SK-N-SH treated with all-trans-retinoic acid at 6 μM for 48 hours (cell line): ENCODE measurements at places on chromosomes 1 and 21.

DNA sequence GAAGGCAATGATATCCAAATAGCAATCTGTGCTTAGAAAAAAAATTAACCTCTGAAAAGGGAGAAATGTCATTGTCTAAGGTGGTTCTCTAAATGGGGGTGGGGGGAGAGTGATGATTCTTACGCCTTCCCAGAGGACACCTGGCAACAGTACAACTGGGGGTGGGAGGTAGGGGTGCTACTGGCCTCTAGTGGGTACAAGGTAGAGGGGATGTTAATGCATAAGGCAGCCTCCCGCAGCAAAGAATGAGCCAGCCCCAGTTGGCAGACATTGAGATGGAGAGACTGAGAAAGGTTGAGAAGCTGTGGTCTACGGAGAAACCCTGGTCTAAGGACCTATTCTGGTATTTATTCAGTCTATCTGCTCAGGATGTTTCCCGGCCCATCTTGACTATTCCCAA lies 472.2 kb upstream of the RUNX1 start:
- ATAC-seq, result no peak

DNA sequence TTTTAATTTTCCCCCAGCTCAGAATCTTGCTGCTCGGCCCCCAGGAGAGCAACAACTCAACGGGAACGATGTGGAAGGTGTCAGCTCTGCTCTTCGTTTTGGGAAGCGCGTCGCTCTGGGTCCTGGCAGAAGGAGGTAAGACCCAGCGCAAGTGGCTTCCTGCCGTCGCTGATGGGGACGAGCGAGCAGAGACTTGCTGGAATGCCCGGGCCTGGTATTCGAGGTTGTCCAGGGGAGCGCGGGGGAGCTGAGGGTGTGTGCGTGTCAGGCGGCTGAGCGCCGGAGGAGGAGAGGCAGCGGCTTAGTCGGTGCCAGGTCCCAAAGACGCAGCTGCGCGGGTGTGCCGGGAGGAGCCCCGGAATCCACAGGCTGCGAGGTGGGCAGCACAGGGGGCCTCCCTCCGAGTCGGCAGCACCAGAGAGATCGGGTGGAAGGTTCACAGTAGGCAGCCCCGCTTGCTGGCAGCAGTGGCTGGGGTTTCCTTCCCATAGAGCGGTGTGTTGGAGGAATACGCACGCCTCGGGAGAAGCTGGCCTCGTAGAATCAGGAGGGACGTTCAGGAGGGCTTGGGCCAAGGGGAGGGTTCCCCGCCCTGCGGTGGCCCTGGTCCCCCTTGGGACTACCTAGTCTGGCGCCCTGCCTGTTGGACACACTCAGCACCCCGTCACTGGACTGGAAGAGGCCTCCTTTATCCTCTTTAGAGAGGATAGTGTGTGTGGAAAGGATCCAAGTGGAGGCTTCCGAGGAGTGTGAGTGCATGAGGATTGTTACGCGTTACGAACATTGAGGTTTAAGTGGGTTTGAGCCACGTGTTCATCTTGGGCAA lies 547 bp downstream of the PDPN start:
- ATAC-seq, result no peak; the same call in 2 of the 3 replicates

GRCh38 chr1:6930732-6931300 lies 145.6 kb downstream of the CAMTA1 start:
- ATAC-seq, result no peak

DNA sequence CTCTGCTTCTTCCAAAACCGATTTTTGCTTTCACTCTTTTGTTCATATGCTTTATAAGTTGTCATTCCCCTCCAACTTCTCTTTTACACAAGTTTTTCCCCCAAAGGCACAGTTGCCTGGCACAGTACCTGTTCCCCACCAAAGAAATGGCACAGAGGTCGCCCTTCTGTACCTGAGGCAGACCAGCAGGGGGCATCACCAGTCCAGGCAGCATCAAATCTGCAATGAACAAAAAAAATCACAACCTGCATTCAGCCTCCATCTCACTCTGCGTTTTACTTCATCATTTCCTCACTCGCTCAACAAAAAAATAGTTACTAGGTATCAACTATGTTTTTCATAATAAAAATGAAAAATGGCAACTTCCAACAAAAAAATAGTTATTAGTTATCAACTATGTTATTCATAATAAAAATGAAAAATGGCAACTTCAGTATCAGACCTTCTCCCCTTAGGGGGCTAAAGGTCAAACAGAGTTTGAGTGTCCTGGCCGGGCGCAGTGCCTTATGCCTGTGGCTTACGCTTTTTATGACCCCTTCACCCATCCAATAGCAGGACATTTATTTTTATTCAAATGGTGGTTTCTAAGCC lies 4.1 kb downstream of the EIF2D start:
- peak; percentile 13; the same call in 2 of the 3 replicates for ATAC-seq

DNA sequence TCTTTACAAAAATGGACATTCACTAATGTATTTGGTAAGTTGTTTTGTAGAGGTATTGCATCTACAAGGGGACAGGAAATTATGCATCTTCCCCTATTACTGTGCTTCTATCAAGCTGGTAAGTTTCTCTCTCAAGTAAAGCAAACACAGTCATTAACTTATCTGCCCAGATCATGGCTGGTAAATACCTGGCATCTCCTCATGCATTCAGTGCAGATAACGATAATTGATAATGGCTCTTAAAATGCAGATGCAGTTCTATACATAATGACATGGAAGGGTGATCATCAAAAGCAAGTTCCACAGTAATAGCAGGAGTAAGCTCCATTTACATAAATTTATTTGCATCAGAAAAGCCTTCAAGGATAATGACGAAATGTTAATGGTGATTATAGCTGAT lies 122.4 kb downstream of the SIPA1L2 start:
- ATAC-seq, result no peak

DNA sequence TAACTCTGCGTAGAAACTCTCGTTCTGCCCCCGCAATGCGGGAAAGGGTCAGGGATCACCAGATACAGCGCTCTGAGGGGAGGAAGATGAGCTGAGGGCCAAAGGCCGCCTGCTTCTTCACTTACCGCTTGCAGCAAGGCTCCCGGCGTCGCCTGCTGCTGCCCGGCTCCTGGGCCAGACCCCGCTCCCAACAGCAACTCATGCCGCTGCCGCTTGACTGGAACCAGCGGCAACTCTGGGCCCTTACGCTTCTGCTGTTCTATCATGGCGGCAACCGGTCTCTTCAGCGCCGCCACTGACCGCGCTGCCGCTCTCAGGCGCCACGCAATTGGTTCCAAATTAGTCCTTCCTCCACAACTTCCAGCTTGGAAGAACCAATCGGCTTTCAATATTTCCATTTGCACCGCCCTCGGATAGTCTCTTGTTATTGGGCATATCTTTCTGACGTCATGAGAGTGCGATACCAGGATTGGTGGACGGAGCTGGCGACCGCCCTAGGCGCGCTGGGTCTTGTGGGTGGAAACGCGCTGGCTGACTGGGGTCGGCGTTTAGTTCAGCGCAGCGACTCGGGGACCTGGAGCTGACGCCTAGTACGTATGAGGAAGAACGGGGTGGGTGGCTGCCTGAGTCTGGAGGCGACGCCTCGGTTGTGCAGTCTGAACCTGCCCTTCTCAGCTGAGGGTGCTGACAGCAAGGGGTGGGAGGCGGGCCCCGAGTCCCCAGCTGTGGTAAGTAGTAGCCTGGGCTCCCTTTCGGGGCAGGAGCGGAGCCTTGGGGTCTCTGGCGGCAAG lies at the start of the genes SNRNP40 and ZCCHC17:
SNRNP40 (minus strand) TSS at position 303 of the 791 bp plus-strand sequence; CDS start at position 266, 37 bp downstream.
ZCCHC17 (plus strand) TSS at position 547 of the 791 bp plus-strand sequence. CDS start 13,067 bp downstream, outside the sequence.
- ATAC-seq, result peak; percentile 98

GRCh38 chr1:16073490-16074119 lies at the start of gene FAM131C:
Gene FAM131C (minus strand): TSS chr1:16073651. CDS start chr1:16073442, 209 bp downstream.
- ATAC-seq, result peak; percentile 44

GRCh38 chr1:188128761-188129160 lies 1300.0 kb downstream of the PLA2G4A start:
- ATAC-seq, result peak; percentile 62; the same call in 2 of the 3 replicates
